ENCODE measurements at places on chromosomes 3 and 15.

- DNase-seq, result no peak
These were observed 17.9 kb upstream of the COPG1 start for GRCh38 chr3:129231331-129232119.

- no peak for DNase-seq
These were observed 217.9 kb upstream of the THBS1 start for GRCh38 chr15:39362821-39363561.

DNA sequence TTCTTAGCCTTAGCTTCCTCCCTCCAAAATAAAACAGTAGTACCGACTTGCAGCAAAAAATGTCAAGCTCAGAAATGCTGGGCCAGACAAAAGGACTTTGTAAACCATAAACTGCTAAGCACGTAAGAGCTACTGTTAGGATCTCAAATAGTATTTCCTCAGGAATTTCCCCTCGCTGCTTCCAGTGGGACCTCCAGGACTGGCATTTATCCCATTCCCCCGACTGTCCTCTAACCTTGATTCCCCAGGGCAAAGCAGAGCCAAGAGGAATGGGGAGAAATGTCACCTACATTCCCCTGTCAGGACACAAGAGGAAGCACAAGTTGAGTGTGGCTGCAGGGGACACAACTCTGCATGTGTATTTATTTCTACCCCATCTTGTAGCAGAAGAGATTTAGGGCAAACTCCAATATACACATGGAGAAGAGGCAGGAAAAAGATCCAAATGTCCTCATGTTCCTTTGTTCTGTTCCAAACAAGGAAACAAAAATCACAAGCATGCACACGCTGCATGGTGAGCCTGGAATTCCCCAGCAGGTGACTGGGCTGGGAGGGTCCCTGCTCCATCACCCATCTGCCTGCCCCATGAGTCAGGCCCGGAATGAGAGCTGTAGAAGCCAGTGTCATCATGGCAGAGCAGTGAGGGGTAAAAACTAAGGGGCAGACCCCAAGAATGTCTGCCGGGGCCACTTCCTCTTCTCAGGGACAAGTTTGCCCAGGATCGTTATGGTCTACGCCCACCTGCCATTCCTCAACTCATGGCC is 4.2 kb downstream of the STOML1 start:
- DNase-seq, result no peak

DNA sequence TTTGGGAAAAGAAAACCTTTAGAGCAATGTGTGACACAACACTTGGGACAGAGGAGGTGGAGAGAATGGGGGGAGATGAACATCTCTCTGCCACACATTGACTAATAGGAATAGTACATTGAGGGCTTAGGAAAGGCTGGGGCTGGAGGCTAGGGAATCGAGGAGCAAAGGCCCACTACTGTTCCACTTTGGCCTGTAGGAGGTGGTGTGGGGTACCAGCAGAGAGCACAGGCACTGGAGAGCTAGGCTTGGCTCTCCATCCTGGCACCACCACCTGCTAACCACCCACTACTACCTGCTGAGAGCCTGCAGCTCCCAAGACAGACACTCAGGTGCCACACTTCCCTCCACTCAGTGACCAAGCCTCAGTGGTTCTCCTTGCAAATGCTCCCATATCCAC is 19.4 kb downstream of the CCDC32 start:
- DNase-seq, result no peak

DNA sequence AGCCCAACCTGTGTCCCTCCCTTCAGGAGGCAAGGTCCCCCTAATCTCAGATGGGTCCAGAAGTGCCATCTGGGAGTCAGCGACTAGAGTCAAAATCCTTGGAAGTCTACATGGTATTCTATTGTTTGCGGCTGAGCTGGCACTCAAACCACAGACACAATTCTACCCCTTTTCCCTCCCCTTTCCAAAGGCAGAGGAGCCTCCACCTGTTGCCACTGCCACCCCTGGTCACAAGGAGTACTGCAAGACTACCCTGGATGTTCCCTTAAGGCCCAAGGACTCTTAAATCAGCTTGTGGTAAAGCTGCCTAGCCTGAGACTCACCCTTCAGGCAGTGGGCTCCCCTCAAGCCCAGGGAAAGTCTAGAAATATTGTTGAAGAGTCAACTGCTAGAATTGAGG is 4.3 kb upstream of the OR5H6 start:
- no peak for DNase-seq

DNA sequence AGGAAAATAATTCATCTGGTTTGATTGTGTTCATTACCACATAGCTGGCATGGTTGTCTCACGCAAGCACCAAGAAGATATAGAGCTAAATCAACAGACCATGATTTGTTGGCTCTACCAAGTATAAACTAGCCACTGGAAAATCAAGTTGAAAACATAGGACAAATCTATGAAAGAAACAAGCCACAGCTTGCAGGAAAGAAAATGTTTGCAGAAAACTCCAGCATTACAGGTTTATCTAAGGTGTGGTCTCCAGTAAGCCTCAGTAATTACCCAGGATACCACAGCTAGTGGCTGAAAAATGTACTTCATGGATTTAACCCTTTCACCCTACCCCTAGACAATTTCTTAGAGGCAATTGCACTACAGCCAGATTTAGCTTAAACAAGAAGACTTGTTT is 340.6 kb downstream of the SOX2 start:
- DNase-seq, result no peak

GRCh38 chr3:181568693-181569092 is 143.0 kb upstream of the SOX2 start:
- DNase-seq, result no peak

DNA sequence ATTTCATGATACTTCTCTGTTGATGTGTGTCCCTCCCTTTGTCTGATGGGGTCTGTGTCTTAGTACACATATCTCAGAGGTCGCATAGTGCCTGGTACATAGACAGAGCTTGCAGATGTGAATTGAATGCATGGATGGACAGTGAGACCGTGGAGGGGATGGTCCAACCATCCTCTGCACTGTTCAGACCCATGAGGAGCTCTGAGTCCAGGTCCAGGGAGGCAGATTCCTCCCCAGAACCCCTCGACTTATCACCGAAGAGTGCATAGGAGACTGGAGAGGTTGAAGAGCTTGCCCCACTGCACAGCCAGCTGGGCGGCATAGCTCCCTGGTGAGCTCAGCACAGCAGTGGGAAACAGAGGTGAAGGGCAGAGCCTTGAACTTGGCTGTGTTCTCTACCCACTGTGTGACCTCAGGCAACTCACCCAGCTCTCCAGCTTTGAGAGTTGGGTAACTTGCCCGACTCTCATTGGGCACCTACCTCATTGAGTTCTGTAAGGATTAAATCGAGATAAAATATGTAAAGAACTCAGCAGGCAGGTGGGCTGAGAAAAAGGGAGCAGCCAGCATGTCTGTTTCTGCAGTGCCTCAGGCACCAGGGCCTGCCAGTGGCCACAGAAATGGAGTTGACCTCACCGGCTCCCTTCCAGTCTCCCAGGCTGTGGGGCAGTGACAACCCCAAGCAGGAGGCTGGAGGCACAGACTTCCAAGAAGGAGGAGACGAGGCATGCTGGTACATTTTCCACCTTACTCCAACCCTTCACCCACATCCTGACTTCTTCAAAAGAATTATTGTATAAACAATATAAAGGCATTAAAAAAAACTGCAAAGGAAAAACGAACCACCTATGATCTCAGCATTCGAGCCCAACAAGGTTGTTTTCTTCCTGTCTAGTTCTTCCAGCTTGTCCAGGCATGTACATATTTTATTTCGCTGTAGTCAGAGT is 54.1 kb upstream of the TFRC start:
- DNase-seq, result no peak

DNA sequence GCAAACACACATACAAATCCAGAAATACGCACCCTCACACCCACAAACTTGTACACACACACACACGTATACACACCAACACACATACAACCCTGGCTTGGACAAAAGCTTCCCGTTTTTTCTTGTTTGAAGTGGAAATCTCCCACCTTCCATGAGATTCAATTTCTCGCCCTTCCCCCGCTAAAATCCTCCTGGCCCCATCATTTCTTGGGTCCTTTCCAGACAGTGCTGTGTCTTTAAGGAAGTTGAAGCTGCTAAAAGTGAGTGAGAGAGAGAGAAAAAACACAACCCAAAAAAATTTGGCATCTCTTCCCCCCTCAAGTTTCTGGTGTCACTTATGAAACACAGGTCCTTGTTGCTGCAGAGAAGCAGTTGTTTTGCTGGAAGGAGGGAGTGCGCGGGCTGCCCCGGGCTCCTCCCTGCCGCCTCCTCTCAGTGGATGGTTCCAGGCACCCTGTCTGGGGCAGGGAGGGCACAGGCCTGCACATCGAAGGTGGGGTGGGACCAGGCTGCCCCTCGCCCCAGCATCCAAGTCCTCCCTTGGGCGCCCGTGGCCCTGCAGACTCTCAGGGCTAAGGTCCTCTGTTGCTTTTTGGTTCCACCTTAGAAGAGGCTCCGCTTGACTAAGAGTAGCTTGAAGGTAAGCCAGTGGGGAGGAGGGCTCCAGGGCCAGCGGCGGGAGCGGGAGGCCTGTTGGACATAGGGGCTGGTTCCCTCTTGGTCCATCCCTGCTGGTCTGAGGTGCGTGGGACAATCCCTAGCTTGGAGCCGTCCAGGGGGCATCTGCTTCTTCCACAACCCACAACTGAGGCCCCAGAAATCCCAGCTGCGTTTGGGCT is at the start of gene ISLR:
Gene ISLR (plus strand): TSS at position 331 of the 839 bp plus-strand sequence. CDS start 1,149 bp downstream, outside the sequence.
- DNase-seq, result no peak

GRCh38 chr3:31092748-31093589 is 198.5 kb upstream of the GADL1 start:
- no peak for DNase-seq

GRCh38 chr15:63109498-63109897 is 12.2 kb upstream of the LACTB start:
- DNase-seq, result no peak

GRCh38 chr3:63076357-63076756 is 201.1 kb upstream of the CADPS start:
- DNase-seq, result no peak

- DNase-seq, result no peak
These were observed 887 bp downstream of the OXTR start for GRCh38 chr3:8768364-8769087.

- DNase-seq, result no peak
These were observed 14.8 kb downstream of the MUC13 start for GRCh38 chr3:124919756-124920155.

- no peak for DNase-seq
These were observed 412.7 kb downstream of the GABRG3 start for GRCh38 chr15:27383726-27384125.

DNA sequence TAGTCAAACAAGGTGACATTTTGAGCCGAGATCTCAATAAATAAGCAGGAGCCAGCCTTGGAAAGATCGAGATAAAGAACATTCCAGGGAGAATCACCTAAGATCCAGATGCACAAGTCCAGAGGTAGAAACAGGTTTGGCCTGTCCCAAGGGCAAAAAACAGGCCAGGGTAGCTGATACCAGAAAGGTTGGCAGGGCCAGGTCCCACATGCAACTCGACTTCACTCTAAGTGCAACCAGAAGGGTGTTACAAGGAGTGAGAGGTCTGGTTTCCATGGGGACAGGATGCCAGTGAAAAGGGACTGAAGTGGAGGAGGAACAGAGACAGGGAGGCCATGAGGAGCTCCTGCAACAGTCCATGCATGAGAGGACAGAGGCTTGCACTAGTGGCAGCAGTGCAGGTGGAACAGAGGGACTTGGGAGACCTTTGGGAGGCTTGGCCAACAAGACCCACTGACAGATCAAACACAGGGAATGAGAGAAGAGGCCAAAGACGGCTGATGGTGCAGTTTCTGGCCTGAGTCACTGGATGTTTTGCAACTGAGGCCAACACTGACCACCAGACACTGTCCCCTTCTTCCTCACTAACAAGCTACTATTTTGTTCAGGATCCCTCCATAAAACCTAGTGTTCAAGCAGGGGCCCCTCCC is 5.2 kb downstream of the TPRA1 start:
- DNase-seq, result no peak

- DNase-seq, result no peak
These were observed 148.3 kb upstream of the ARHGEF26 start for GRCh38 chr3:153972862-153973261.

- no peak for DNase-seq
These were observed 207.1 kb downstream of the TBC1D2B start for GRCh38 chr15:77870195-77871065.

DNA sequence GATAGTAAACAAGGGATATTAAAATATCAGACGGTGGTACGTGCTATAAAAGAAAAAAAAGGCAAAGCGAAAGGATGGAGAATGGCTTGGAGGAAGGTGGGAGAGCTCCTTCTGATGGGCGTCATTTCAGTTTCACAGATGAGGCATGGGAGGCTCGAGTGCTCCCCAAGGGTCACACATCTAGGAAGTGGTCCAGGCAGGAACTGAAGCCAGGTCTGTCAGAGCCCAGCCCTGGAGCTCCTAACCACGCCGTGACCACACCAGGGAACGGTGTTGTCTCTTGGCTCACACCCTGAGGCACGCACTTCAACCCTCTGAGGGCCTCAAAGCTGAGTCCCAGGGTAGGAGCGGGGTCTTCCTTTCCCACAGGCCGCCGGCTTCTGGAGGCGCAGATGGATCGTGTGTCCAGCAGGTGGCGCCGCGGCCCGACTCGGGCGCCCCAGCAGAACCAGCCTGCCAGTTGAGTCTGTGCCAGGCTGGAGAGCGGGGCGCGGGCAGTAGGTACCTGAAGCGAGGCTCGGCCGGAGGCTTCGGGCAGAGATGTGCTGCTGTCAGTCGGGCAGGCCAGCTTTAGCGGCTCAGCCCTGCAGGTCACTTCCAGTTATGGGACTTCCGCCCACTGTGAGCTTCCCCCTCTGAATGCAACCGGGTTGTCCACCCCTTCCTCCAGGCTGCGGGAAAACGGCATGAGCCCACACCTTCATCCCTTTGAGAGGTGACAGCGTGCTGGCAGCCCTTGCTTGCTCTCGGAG is 68.1 kb downstream of the SLC6A1 start:
- DNase-seq, result no peak

- no peak for DNase-seq
These were observed 75.6 kb downstream of the GMNC start for GRCh38 chr3:190786898-190787297.

GRCh38 chr3:150286390-150287147 is 121.5 kb upstream of the TSC22D2 start:
- DNase-seq, result peak; percentile 43

DNA sequence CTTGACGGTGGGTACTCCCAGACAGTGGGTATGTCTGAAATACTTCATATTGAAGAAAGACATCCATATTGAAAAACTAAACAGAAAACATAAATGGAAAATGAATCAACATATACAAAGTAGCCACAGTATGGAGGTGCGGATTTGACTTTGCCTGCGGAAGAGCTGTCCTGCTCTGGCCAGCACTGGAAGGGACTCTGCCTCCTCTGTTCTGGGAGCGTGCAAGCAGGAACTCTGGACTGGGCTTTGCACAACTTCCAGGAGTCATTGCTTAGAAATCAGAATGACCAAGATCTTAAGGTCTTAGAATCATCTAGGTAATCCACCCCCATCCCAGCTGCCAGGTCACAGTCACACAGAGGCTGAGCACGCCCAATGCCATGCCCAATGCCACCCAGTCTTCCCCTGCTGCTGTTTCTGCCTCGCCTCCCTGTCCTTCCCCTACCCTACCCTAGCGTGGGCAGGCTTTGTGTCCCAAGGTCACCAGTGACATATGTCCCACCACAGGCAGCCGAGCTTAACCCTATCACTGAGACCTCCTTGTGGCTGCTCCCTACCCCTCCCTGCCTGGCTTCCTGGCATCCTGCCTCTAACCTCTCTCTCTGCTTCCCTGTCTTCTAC is 36.3 kb downstream of the CDC25A start:
- DNase-seq, result no peak

GRCh38 chr3:141994856-141995255 is 118.4 kb downstream of the ATP1B3 start:
- no peak for DNase-seq

Data from central memory CD4-positive, alpha-beta T cell (primary cell).